Upper lobe of right lung (tissue), 1 donor: ENCODE measurements at places on chromosomes 12 and 14. TPM values are rescaled to one million over a fixed set of nuclear protein-coding genes. Genes with fewer than 3 reads are reported as not detected.

- H3K27me3 ChIP-seq = no peaks in the 10 kb centered on the region
- peaks cover 89% of the 10 kb centered on the region for H3K36me3 ChIP-seq
- no peak for DNase-seq
- no peak overlapping the region for H3K27ac ChIP-seq
Observed at GRCh38 chr14:88604212-88604611, 41.4 kb downstream of the ZC3H14 start.

DNA sequence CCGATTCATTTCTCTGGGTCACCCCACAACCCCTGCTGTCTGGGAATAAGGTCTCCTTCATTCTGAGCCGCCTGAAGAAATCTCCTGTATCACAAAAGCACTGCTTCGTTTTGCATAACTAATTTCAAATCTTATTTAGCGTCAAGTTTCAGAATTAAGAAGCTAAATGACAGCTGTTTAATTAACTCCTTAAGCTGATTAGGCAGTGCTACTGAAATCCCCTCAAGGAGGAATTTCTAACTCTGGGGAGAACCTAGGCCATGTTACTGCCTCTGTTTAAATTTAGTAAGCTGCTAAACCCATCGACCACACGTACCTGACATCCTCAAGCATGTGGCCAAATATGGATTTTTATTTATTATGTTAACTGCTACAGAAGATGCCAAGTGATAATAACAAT is 373.6 kb downstream of the GLT1D1 start:
- no peaks in the 10 kb centered on the region for H3K36me3 ChIP-seq
- no peak overlapping the region for H3K27ac ChIP-seq
- no peaks in the 10 kb centered on the region for H3K27me3 ChIP-seq
- no peak for DNase-seq
- no peak overlapping the region for H3K4me3 ChIP-seq

DNA sequence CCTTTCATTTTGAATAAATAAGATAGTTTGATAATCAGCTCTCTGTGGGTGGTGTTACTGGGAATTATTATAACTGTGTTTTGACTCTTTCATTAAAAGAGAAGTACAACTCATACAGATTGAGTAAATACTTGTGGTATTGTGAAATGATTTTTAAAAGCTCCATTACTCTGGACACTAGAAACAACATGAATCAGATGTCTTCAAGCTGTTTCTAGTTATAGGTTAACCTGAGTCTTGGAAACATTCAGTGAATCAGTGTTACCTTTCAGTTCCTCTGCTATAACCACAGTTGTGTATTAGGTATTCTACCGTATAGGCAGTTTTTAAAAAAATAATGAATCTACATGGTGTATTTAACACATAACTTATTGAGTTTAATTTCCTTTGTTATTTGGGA is 128.4 kb upstream of the SSTR1 start:
- no peaks in the 10 kb centered on the region for H3K36me3 ChIP-seq
- H3K27ac ChIP-seq = no peak overlapping the region
- H3K27me3 ChIP-seq = no peaks in the 10 kb centered on the region

GRCh38 chr12:51511546-51512260 is 79.3 kb upstream of the SCN8A start:
- H3K4me1 ChIP-seq = no peaks in the 10 kb centered on the region
- no peaks in the 10 kb centered on the region for H3K36me3 ChIP-seq
- no peaks in the 10 kb centered on the region for H3K27me3 ChIP-seq
- no peak overlapping the region for H3K27ac ChIP-seq
- DNase-seq = no peak

GRCh38 chr12:51381226-51382079 is 9.8 kb downstream of the GALNT6 start:
- H3K4me1 ChIP-seq = no peaks in the 10 kb centered on the region
- no peaks in the 10 kb centered on the region for H3K27me3 ChIP-seq
- H3K27ac ChIP-seq = no peak overlapping the region
- no peak overlapping the region for H3K4me3 ChIP-seq

- no peaks in the 10 kb centered on the region for H3K4me1 ChIP-seq
- H3K27ac ChIP-seq = no peak overlapping the region
- H3K4me3 ChIP-seq = no peak overlapping the region
- peaks cover 44% of the 10 kb centered on the region for H3K36me3 ChIP-seq
- DNase-seq = no peak
- no peaks in the 10 kb centered on the region for H3K27me3 ChIP-seq
Observed at GRCh38 chr12:50175716-50176026, 8.5 kb upstream of the CERS5 start.

Gene LDHB
- 410 TPM for total RNA-seq

DNA sequence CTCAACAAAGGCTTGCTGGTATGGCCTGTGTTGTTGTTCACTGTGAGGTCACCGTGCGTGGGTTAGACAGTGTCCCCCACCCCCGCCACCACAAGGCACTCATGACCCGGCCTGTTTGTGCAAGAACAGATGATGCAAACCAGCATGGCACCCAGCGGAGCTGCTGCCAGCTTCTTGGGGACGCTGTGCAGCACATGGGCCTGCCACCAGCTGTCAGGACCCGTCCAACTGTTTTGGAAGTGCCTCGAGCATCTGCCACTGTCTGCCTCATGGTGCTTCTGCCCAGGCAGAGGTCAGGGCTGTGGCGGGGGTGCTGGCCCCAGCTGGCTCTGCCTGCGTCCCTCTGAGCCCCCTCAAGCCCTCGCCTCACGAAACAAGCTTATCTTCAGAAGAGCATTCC is 1.5 kb downstream of the ASB2 start:
- H3K4me1 ChIP-seq = peaks cover 22% of the 10 kb centered on the region
- no peak overlapping the region for H3K27ac ChIP-seq
- H3K4me3 ChIP-seq = no peak overlapping the region
- no peaks in the 10 kb centered on the region for H3K36me3 ChIP-seq
- DNase-seq = peak; percentile 77

Gene DNAAF2
- total RNA-seq = 5.6 TPM

Gene RNASE7
- not detected for total RNA-seq

- no peak for DNase-seq
- no peak overlapping the region for H3K4me3 ChIP-seq
- H3K27me3 ChIP-seq = no peaks in the 10 kb centered on the region
- no peak overlapping the region for H3K27ac ChIP-seq
- no peaks in the 10 kb centered on the region for H3K4me1 ChIP-seq
Observed at GRCh38 chr14:42535397-42535796, 928.7 kb downstream of the LRFN5 start.

- peak overlapping the region; percentile 19 for H3K4me3 ChIP-seq
- H3K4me1 ChIP-seq = peaks cover 21% of the 10 kb centered on the region
- DNase-seq = peak; percentile 69
- no peaks in the 10 kb centered on the region for H3K27me3 ChIP-seq
- H3K27ac ChIP-seq = peak overlapping the region; percentile 78
- no peaks in the 10 kb centered on the region for H3K36me3 ChIP-seq
Observed at GRCh38 chr14:103551338-103551762, 11.1 kb downstream of the BAG5 start.

- no peak for DNase-seq
- no peaks in the 10 kb centered on the region for H3K27me3 ChIP-seq
- H3K36me3 ChIP-seq = peaks cover 7% of the 10 kb centered on the region
Observed at GRCh38 chr12:121570467-121571283, 10.1 kb downstream of the KDM2B start.

Gene AMIGO2
- total RNA-seq = 22.8 TPM

DNA sequence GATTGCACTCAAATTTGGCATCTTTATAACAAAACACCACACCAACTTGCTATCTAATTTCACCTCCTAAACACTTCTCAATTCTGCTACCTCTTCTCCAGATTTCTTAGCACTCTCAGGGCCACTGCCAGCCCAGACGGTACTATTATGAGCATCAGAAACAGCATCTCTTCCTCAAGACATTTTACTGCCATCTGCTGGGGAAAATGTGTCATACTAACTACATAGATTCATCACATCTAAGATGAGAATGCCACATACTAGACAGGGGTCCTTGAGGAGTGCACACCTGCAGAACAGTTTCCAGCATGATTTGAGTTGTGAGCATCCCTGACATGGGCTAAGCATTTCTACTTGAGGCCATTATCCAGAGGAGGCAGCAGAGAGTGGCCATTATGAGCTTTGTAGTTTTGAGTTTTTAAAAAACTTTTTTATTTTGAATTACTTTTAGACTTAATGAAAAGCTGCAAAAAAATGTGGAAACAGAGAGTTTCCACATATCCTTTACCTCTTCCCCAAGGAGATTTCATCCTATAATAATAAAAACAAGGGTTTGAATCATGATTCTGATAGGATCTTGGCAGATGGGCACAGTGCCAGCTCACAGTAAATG is 15.1 kb upstream of the GRIP1 start:
- H3K27me3 ChIP-seq = no peaks in the 10 kb centered on the region
- no peak overlapping the region for H3K27ac ChIP-seq
- H3K36me3 ChIP-seq = no peaks in the 10 kb centered on the region

- H3K4me1 ChIP-seq = peaks cover 4% of the 10 kb centered on the region
- no peak for DNase-seq
- no peaks in the 10 kb centered on the region for H3K27me3 ChIP-seq
- peak overlapping the region; percentile 24 for H3K4me3 ChIP-seq
- no peaks in the 10 kb centered on the region for H3K36me3 ChIP-seq
Observed at GRCh38 chr12:68245180-68246021, 8.0 kb downstream of the IL22 start.

Gene TOMM20L
- total RNA-seq = not detected

Gene NDUFA9
- total RNA-seq = 70.3 TPM

DNA sequence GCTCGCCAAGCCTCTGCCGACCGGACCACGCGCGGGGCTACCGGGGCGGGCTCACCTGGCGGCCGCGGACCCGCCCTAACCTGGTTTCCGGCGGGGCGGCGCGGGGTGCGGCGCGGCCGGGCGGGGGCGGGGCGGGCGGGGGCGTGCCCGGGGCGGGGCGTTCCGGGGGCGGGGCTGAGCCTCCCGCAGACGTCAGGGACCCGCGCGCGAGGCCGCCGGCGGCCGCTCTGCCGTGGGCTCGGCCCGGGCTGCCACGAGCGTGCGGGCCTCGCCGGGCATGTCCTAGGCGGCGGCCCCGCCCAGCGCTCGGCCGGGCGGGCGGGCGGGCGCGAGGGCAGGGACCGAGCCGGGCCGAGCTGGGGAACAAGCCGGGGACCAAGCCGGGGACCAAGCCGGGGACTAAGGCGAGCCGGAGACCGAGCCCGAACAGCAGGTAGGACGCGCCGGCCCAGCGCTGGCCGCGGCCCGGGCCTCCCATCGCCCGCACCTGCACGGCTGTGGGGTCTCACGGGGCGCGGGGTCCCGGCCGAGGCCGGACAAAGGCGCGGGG is at the start of gene CEP170B:
TSS of gene CEP170B (plus strand) at position 188 of the 550 bp plus-strand sequence. CDS start 3,183 bp downstream, outside the sequence.
- H3K4me3 ChIP-seq = peak within 1 kb of the TSS; percentile 61
- H3K27me3 ChIP-seq = peaks cover 6% of the 10 kb centered on the region
- H3K4me1 ChIP-seq = peaks cover 17% of the 10 kb centered on the region
- DNase-seq = peak; percentile 80
- H3K27ac ChIP-seq = peak within 1 kb of the TSS; percentile 78
- no peaks in the 10 kb centered on the region for H3K36me3 ChIP-seq

DNA sequence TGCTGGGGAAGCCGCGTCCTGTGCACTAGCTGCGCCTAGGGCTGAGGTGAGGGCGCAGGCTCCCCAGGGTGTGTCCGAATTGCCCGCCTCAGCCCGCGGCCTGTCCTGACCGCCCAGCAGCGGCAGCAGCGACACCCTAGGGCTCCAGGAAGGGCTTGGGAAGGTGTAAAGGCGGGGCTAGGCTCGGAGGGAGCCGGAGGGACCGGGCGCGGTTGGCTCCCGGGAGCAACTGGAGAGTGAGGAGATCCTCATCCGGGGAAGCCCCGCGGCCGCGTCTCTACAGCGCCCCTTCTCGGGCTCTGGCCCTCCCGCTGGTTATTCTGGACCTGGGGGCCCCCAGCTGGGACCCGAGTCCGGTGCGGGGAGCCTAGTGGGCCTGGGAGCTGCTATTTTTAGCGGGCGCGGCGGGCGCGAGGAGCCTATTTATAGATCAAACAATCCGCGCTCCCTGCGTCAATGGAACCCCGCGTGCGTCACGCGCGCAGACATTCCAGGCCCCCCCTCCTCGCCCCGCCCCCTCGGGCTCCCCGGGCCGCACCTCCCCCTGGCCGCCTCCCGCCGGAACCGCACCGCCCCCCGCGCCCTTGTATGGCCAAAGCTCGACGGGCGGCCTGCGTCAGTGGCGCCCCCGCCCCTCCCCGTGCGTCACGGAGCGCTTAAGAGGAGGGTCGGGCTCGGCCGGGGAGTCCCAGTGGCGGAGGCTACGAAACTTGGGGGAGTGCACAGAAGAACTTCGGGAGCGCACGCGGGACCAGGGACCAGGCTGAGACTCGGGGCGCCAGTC is at the start of gene NR4A1:
TSS of gene NR4A1 (plus strand) at position 685 of the 784 bp plus-strand sequence. CDS start 2,887 bp downstream, outside the sequence.
- H3K4me3 ChIP-seq = peak within 1 kb of the TSS; percentile 63
- H3K27me3 ChIP-seq = no peaks in the 10 kb centered on the region
- peaks cover 12% of the 10 kb centered on the region for H3K36me3 ChIP-seq
- H3K27ac ChIP-seq = peak within 1 kb of the TSS; percentile 92
- DNase-seq = peak; percentile 98
- peaks cover 25% of the 10 kb centered on the region for H3K4me1 ChIP-seq

Gene KRT1
- 3.5 TPM for total RNA-seq

GRCh38 chr12:107990325-107990724 is 138.8 kb upstream of the WSCD2 start:
- H3K4me1 ChIP-seq = no peaks in the 10 kb centered on the region
- no peaks in the 10 kb centered on the region for H3K36me3 ChIP-seq
- H3K27me3 ChIP-seq = peaks cover 6% of the 10 kb centered on the region

DNA sequence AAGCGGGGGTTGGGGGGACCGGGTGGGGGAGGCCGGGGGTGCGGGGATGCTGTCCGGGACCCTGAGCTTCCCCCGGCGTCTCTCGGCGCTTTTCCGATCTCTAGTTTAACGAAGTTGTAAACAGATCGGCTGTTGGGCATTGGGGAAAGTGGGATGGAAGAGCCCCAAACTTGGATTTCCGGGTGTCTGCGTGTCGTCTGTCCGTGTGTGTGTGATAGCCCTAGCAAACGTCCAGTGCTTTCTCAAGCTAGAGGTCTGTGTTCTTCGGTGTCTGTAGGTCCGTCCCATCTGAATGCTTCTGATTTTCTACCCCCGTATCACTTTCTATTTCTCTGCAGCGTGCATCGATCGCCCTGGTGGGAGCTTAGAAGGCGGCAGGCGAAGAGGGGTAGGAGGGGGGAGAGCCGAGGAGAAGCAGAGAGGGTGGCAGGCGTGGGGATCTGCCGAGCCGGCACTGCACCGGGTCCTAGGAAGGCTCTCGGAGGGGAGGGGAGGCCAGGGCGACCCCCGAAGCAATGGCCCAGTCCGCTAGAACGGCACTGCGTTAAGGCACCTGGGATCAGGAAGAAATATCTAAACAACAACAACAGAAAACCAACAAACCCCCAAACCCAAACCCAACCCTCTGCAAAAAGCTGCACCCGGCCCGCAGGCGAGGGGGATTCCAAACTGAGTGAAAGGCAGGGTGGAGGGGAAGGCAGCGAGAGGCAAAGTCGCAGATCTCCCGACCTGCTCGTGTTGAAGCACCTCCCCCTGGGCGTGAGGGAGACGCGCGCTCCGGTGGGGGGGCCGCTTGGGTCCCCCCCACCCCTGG is 1.0 kb downstream of the KCNA1 start:
- peaks cover 23% of the 10 kb centered on the region for H3K4me1 ChIP-seq
- peaks cover 78% of the 10 kb centered on the region for H3K27me3 ChIP-seq
- no peak for DNase-seq
- no peak overlapping the region for H3K27ac ChIP-seq
- H3K36me3 ChIP-seq = no peaks in the 10 kb centered on the region

- H3K4me3 ChIP-seq = no peak overlapping the region
- H3K36me3 ChIP-seq = no peaks in the 10 kb centered on the region
- H3K4me1 ChIP-seq = no peaks in the 10 kb centered on the region
Observed at GRCh38 chr14:56686416-56686815, 106.8 kb downstream of the TMEM260 start.

Gene RFLNA
- 1.0 TPM for total RNA-seq

GRCh38 chr14:90397425-90398314 is 841 bp downstream of the CALM1 start:
- peak overlapping the region; percentile 99 for H3K4me3 ChIP-seq
- DNase-seq = peak; percentile 85
- peak overlapping the region; percentile 89 for H3K27ac ChIP-seq
- H3K4me1 ChIP-seq = peaks cover 39% of the 10 kb centered on the region
- H3K36me3 ChIP-seq = peaks cover 29% of the 10 kb centered on the region

Gene PMCH
- total RNA-seq = not detected

Gene MANSC1
- total RNA-seq = 26.4 TPM

GRCh38 chr14:91234791-91235114 is 9.8 kb downstream of the GPR68 start:
- no peak for DNase-seq
- H3K36me3 ChIP-seq = no peaks in the 10 kb centered on the region
- no peaks in the 10 kb centered on the region for H3K27me3 ChIP-seq
